ENCODE measurements at places on chromosomes 13 and 19.

DNA sequence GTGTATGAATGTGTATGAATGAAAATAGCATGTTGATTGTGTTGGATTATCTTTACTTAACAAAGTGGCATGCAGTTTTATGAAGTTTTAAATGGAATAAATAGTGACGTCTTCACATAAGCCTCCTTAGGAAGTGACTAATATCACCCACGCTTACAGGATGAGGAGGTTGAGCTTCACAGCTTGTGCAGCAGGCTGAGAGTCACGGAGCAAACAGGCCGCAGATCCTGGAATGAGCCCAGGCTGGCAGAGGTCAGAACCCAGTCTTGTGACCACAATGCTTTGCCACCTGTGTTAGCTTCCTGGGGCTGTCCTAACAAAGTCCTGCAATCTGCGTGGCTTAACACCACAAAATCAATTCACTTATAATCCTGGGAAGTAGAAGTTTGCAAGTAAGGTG lies 20.8 kb downstream of the LAIR2 start:
- no peak for DNase-seq

GRCh38 chr19:29445246-29445645 lies 80.5 kb upstream of the VSTM2B start:
- no peak for DNase-seq

DNA sequence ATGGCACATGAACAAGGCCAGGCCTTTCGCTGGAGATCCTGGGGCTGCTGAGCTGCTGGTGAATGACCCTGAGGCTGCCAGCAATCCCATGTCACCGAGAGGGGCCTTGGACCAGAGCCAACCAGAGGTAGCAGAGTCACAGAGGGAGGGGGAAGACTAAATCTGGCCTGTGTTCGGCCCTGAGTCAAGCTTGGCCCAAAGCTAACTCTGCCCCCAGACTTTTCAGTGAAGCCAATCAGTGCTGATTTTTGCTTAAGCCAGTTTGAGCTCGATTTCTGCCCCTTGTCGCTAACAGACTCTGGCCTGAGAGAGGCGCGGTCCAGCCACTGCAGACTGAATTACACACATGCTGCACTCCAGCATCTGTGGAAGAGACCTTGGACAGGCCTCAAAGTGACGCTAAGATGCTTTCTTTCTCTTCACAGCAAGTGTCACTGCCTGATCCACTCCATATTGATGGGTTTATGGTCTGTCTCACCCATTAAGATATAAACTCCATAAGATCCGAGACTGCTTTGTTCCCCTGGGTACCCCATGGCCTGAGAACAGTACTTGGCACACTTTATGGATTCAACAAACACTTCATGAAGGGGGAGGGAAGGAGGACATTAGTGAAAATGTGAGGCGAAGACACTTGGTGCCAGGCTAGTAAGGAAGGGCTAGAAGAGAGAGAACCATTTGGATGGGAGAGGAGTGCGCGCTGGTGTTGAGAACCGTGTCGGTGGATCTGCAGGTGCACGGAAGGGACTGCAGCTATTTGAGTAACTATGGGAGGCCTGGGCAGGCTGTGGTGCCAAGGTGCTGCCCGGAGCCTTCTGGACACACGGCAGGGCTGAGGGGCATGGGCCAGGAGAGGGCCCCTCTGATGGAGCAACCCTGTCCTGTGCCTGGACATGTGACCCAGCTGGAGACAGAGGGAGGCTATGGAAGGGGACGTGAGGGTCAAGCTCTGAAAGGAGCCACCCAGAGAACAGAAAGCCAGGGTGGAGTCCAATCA lies 17.6 kb downstream of the RANBP3 start:
- no peak for DNase-seq

- no peak for DNase-seq
Measured at GRCh38 chr13:34678154-34678553, 263.9 kb upstream of the NBEA start.

DNA sequence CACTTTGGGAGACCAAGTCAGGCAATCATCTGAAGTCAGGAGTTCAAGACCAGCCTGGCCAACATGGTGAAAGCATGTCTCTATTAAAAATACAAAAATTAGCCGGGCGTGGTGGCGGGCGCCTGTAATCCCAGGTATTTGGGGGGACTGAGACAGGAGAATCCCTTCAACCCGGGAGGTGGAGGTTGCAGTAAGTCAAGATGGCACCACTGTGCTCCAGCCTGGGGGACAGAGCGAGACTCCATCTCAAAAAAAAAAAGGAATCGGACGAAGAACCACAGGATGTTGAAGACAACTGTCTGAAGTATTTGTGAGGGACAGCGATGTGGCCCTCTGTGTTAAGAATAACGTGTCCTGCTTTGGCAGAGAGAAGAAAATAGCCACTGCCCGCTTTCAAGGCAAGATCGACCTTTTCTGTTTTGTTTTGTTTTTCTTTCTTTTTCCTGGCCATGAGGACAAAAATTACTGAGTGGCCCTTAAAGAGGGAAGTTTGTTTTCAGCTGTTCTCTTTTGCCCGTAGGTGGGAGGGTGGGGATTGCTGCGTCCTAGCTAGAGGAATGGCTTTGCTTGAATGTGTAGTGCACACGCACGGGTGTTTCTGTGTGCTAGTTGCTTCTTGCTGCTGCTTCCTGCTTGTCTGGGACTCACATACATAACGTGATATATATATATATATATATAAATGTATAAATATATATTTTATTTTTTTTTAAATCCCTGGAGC lies 6.2 kb upstream of the PRKCG start:
- no peak for DNase-seq

- DNase-seq, result no peak
Measured at GRCh38 chr13:110380359-110381028, 73.4 kb downstream of the COL4A2 start.

- no peak for DNase-seq
Measured at GRCh38 chr19:47225746-47226425, 5.1 kb downstream of the BBC3 start.

DNA sequence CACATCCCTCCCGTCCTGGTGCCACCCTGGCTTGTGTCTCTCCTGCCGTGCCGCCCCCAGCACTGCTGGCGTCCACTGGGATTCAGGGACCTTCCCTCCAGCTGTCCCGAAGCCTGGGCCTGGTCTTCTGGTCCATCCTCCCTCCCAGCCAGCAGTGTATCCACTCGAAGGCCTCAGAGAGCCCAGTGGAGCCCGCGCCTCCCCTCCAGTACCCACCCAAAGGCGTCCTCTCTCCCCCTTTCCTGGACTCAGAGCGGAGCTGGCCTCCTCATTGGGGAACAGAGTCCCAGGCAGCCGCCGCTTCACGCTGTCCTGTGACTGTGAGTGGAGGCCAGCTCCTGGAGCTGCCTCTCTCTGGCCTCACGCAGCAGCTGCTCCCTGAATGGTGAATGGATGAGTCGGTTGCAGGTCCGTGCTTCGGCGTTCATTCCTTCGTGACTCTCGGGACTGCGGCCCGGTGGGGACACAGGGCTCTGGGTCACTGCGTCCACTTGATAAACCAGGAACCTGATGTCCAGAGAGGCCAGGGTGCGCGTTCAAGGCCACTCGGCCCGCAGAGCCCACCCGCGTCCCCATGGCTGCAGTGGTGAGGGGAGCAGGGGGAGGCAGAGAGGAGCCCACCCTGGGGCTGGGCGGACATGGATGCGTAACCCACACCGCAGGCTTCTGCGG lies 12.1 kb downstream of the ONECUT3 start:
- no peak for DNase-seq

DNA sequence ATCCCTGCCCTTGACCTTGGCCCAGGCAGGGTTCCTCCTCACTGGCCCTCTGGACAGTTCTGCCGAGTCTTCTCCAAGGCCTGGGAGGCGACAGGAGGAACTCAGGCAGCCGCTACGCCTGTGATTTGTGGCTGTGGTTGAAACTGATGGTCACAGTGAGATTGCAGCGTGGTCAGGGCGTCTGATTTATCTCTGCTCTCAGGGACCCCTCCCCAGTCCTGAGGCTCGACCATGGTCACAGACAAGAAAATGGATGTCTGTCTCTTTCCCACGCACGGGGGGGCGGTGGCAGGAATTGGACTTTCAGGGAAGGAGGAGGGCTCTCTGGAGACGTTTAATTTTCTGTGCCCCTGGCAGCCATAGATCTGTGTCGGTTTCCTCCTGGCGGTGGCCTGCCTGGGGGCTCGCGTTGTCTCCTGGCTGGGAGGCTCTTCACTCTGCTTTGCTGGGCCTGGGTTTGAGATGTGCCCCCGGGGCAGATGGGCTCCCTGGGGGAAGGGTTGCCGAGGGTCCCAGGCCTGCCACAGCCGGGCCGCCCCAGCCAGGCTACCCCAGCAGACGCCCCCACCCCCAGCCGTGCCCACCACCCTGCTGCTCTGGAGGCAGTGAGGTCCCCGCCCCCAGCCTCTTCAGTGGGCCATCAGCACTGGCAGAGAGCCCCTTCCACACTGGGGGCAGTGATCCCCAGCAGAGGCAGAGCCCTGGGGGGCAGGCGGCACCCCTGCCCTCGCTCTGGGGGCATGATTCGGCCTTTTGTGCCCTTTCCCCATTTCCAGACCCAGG lies 167.4 kb downstream of the KDM4B start:
- DNase-seq, result no peak

- no peak for DNase-seq
Measured at GRCh38 chr19:8458380-8458779, 13.6 kb downstream of the HNRNPM start.

- DNase-seq, result no peak
Measured at GRCh38 chr13:100917011-100917410, 242.4 kb upstream of the TMTC4 start.

- DNase-seq, result no peak
Measured at GRCh38 chr19:57075801-57076492, 43.8 kb upstream of the USP29 start.

DNA sequence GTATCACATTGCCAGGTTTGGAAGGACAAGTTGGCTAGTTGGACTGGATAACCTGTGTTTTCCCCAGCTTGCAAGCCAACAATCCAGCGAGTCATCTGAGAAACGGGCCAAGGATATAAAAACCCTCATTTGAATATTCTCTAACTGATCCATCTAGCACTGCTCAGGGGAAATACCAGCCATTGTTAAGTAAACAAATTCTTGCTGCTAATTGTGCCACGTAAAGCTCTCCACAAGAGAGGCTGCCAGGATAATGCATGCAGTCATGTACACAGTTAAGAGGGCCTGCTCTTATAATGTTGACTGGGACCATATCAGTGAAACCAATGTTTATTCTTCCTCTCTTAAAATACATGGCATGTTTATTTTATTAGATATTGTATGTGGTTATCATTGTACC lies 663.2 kb upstream of the SGCG start:
- no peak for DNase-seq

DNA sequence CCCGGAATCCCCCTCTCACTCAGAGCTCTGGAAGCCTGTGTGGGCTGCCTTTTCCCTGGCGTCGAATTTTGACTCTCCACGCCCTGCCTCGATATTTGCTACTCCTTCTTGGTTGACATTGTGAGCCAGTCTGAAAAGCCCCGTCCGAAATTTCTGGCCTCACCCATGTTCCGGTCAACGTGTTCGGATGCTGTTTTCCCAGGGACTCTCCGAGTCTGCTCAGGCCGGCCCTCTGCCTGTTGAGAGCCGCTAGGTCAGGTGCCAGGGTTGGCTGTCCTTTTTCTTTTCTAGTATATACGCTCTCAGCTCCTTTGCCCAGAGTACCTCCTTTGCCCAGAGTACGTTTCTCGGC lies 6.8 kb upstream of the DGKH start:
- peak; percentile 28 for DNase-seq

- DNase-seq, result no peak
Measured at GRCh38 chr13:110589793-110590390, 25.5 kb upstream of the NAXD start.

- DNase-seq, result peak; percentile 80
Measured at GRCh38 chr19:56671613-56671994, at the start of gene ZNF835. Gene ZNF835 (minus strand): TSS chr19:56671757. CDS start chr19:56665198, 6,559 bp downstream.

- DNase-seq, result no peak
Measured at GRCh38 chr13:78364711-78365110, 238.6 kb downstream of the POU4F1 start.

- DNase-seq, result no peak
Measured at GRCh38 chr19:50801107-50801506, 10.9 kb downstream of the ACP4 start.

- no peak for DNase-seq
Measured at GRCh38 chr19:39197808-39198207, 1.0 kb downstream of the NCCRP1 start.

GRCh38 chr13:102399791-102400674 lies 1.8 kb downstream of the FGF14 start:
- DNase-seq, result no peak

DNA sequence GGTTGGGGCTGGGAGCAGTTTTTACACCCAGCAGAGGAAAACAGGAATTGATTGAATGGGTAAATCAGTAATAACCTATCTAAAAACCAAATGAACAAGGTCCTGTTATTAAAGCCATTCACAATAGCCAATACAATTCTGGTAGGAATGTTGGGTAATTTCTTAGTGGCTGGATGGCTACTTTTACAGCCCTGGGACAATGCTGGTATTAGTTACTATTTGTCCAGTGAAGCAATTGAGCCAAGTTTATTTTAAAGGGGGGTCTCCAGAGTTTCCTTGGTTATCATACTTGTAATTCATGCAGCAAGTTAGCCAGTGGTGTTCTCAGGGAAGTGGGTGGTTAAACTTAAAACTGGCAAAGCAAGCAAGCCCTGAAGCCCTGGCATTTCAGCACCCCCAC lies 92.3 kb upstream of the STARD13 start:
- DNase-seq, result no peak

GRCh38 chr13:77372275-77372674 lies 45.4 kb upstream of the MYCBP2 start:
- no peak for DNase-seq

- DNase-seq, result no peak
Measured at GRCh38 chr19:7363225-7363624, 14.5 kb downstream of the ARHGEF18 start.

DNA sequence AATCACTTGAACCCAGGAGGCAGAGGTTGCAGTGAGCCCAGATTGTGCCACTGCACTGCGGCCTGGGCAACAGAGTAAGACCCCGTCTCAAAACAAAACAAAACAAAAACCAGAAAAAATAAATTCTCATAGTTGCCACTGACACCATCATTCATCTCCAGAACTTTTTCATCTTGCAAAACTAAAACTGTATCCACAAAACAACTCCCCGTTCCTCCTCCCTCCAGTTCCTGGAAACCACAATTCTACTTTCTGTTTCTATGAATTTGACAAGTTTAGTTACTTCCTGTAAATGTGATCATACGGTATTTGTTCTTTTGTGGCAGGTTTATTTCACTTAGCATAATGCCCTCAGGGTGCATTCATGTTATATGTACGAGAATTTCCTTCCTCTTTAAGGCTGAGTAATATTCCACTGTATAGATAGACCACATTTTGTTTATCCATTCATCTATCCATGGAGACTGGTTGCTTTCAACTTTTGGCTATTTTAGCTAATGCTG lies 13.2 kb upstream of the ADGRE5 start:
- no peak for DNase-seq

DNA sequence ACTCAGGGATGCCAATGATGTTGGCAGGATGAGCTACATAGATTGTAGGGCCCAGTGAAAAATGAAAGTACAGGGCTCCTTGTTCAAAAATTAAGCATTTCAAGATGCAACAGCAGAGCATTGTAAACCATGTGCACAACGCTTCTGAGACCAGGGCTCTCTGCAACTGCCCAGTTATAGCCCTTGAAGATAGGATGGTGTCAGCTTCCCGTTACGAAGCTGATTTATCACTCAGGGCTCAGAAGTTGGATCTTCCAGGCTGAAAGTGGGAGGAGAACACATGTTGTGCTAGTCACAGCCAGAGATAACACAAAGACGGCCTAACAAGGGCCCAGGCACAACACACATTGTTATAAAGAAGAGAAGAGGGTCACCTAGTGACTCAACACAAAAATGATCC lies 466.7 kb downstream of the TUBA3C start:
- DNase-seq, result no peak
